ENCODE measurements at places on chromosomes 11 and 22.

DNA sequence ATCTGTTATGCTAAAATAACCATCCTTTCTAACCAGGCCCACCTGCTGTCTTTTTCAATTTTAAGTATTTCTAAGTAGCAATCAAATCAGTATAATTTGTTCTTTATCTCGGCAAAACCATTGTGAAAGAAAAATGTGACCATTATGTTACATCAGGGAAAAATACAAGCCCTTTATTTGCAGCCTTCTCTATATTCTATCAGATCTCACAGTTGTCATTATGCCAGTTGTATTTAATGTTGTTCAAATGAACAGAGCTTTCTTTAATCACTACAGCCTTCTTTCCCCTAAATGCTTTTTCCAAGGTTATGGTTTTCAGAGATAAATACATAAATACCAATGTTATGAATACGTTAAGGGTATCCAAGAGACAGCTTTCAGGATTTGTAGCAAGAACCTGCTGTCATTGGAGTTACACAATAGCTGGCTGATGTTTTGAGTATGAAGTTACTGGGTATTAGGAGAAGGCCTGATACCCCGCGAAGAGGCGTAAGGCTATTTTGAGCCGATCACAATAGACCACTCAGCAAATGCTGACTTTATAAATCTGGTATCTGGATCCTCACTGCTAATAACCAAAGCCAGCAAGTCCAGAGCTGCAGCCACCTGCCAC, 406.3 kb downstream of the CADM1 start:
- no peak for DNase-seq

DNA sequence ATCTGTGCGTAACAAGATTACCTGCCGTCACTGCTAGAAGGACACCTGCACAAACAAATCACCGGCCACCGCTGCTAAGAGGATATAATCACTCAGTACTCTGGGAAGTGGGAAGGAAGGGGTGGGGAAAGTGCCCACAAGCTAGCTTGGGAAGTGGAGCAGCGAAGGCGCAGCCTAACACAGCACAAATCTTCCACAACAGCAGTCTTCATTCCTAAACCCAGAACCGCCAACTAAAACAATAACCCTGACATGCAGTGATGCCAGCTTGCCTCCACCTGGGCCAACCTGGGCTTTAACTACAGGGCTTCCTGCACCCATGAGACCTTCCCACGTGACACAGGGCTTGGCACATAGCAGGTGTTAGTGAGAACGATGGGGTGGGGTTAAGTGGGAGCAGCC, 5.1 kb downstream of the DGCR2 start:
- no peak for DNase-seq

DNA sequence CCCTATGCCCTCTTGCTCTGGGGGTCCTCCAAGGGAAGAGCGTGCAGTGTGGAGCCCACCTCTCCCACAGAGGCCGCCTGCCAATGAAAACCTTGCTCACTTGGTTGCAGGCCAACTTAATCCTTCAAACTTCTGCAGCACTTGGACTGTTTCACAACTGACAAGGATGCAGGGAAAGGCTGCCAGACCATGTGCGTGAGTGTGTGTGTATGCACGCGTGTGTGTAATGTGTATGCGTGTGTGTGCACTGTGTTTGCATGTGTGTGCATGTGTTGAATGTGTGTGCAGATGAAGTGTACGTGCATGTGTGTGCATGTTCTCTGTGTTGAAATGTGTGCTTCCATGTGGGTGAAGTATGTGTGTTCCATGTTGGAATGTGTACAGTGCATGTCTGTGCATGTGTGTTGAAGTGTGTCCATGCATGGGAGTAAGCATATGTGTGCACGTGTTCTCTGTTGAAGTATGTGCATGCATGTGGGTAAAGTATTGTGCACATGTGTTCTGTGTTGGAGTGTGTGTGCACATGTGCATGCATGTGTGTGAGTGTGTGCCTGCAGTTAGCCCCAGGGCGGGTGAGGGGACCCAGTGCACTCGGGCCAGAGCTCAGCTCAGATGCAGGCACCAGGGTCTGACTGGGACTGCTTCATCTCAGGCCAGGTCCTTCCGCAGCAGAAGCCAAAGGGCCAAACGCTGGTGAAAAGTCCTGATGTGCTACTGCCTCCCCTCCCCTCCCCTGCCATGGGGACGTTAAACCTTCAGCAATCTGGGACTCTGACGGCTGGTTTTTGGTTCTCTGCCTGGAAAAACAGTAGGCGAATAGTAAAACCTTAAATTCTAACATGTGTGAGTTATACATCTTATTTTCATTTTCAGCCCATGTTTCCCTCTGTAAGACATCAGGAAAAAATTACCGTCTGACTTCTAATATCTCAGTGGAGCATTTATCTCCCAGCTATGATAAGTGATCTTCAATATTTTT, 72.0 kb downstream of the FLI1 start:
- DNase-seq, result no peak

DNA sequence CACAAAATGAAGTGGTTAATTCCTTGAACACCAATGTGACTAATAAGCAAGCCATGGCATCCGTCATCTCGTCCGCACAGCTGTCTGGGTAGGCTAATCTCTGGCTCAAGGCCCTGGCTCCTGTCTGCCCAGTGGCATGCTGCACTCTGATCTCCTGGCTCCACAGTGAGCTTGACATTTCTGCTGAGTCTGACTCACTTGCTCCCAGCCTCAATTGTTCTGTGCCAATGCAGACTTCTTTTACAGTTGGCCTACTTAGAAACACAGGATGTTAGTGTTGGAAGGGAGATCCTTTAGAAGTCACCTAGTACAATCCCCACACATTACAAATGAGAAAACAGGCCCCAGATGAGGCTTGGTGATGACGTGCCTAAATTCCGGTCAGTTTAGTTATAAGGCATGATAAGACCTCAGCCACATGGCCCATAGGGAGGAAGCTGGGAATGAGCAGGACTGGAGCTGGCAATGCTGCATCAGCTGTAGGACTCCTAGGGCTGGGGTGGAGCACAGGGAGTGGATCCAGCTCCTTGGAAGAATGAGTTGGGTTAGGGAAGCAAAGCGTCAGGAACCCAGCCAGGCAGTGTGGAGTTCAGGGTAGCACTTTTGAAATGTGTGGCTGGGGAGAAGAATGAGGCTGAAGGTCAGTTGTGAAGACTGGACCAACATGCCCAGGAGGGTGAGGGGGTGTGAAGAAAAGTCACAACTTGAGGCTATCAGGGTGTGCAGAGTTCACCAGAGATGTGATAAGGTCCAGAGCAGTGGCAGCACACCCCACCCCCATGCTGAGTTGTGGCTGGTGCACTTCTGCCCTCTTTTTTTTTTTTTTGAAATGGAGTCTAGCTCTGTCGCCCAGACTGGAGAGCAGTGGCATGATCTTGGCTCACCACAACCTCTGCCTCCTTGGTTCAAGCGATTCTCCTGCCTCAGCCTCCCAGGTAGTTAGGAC, 70.2 kb upstream of the EED start:
- no peak for DNase-seq

DNA sequence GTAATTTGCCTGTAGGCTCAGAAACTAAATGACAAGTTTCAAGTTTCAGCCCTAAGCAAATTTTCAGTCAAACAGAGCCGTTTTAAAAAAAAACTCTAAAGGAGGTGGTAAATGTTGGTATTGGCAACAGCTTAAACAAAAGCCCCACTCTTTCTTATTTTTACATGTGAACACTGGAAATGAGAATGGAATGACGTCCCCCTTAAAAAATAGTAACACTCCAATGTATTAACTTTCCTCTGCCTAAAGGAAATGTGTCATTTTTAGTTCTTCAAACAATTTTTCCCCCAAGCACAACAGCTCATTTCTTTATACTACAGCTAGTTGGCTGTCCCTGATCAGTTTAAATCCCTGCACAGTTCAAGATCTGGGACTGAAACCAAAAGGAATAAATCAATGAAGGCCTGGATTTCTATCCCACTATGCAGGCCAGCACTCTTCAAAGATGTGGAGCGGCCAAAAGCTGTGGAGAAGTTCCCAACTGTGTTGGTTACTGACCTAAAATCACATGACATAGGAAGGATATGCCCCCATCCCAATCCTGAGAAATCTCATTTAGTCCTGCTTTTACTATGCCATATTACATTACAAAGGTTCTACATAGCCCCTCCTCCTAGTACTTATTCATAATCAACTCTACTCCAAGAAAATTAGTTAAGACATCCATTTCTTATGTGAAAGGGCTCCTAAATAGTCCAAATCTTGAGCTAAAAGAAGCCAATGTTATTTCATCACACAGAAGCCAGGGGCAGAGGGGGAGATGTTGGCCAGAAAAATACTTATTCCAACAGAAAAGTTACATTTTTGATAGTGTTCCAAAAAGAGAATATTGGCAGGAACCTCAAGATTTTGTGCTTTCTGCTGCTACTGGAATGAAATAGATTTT, 95.9 kb downstream of the CADM1 start:
- DNase-seq, result no peak

DNA sequence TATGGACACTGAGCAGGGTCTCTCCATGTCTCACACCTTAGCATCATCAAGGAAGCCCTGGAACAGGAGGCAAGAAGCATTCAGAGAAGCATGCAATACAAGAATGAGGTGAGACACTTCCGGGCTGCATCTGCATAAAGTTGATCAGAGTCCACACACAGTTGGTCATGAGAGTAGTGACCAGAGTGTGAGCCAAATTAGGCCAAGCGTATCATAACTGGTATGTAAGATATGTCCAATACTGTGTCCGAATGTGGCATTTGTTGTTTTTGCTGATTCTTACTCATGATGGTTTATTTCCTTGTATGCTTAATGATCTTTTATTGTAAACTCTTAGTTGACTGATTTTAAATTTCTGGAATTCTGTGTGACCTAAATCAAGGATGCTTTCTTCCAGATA, 315.7 kb downstream of the INSC start:
- no peak for DNase-seq

Data from CD4-positive, alpha-beta T cell (primary cell).